ENCODE measurements at places on chromosomes 6 and 20.

DNA sequence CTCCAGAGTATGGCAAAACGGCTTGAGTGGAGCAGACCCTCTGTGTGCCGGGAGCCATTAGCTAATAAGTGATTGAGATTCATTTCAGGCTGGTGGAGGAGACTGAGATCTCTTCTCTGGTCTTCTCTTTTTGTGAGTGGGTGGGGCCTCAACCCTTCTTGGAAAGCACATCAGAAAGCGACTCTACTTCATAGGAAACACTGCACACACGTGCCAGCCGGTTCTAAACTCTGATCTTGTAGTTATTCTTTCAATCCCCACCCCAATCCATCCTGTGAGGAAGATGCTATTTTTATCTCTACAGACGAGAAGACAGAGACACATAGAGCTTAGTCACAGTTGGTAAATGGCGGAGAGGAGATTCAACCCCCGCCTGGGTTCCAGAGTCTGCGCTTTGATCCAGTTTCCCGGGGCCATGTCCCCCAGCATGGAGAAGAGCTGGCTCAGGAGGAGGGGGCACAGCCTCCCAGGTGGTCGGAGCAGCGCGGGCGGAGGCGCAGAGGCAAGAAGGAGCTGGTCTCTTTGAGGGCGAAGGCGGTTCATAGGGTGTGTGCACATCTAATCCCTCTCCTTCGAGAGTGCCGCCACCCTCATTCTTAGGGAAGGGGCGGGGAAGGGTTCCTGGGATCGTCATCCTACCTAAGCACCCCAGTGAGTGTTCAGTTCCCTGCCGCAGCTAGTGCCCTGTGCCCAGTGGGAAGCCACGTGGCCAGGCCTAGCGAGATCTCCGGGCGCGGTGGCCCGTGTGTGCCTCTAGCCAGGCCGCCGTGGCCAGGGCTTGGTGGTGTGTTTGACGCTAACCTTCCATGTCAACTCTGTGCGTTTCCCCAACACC lies 49.0 kb upstream of the TAGAP start:
- DNase-seq: no peak

GRCh38 chr6:42140756-42141602 lies 1.4 kb downstream of the C6orf132 start:
- no peak for DNase-seq

- no peak for DNase-seq
These were observed 116.4 kb upstream of the THBS2 start for GRCh38 chr6:169370054-169370453.

DNA sequence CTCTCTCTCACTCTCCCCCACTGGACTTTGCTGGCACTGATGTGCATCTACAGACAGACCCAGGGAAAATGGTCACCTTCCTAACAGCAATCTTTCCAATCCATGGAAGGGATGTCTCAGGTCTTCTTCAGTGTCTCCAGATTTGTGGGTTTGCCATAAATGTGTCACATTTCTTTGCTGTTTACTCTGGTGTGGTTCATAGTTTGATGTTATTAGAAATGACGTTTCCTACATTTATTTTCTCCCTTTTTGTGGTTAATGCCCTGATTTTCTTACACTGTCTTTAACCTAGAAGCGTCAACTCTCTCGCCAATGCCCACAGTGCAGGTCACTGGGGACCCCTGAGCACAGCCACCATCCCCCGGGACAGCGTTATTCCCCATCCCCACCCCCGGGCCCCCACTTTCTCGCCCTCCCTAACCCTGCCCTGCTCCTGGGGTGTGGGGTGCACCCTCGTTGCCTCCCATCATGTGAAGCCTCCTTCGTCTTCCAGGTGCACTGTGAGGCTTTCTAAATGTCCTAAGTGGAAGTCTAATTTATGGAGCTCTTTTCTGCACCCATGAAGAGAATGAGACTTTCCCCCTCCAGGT lies 86.5 kb downstream of the YTHDF1 start:
- no peak for DNase-seq

- no peak for DNase-seq
These were observed 545.6 kb downstream of the C6orf118 start for GRCh38 chr6:164763788-164764187.

DNA sequence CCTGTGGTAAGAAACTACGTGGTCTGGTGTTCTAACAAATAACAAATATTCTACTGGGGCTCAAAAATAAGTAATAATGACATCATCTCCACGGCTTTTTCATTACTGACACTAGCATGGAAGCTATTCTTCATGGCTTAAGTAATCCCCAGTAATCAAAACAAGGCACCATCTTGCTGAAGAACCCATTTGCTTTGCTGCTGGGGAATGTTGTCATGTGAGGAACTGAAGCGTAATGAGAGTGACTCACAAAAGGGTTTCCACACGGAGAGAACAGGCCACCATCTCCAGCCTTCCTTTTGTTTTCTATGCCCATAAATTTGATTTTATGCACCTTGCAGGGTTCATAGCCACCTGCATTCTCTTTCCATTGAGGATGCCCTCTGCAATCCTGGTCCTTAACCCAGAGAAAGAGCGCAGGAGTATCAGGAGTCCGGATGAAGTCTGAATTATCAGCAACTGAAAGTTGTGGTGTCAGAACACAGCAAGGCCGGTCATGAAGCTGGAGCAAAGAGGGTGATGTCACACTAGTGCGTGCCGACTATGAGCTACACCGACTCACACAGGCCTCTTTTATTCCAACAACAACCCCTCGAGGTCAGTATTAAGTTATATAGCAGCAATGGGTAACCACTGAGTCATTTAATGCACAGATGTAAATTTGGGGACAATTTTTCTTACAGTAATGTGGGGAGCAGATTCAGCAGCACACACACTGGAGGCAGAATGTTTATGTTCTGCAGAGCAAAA lies 173.7 kb upstream of the SSTR4 start:
- no peak for DNase-seq

DNA sequence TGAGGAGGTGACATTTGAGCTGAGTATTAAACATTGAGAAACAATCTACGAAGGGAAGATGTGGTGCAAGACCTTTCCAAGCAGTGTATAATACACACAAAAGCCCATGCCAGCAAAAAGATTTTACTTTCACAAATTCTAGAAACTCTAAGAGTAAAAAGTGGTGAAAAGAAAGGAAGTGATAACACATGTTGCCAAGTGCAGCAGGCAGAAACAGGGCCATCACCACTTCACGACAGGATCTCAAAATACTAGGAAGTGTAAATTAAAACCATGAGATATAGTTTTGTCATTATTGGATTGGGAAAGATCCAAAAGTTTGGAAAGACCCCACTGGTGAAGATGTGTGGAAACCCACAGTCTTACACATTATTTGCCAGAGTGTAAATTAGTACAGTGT lies 1.7 kb upstream of the ENTPD6 start:
- DNase-seq: no peak

GRCh38 chr6:109788687-109789086 lies 97.6 kb downstream of the FIG4 start:
- no peak for DNase-seq

- DNase-seq: peak; percentile 18
These were observed 49.1 kb downstream of the MAP3K7 start for GRCh38 chr6:90537723-90538258.

DNA sequence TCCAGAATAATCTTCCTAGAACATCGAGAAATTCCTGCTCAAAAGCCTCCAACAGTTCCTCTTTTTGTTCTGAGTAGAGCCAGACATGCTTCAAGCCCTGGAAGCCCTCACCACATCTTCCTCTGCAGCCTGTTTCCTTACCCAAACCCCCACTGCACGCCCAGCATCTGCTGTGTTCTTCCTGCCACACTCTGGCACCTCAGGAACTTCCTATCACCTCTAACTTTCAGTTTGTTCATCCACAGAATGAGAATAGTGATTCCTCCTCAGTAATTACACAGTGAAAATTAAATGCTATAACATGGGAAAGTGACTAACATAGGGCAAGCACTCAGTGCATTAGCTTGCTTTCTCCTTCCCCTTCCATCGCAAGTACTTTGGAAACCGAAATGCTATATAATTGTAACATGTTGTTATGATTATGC lies 26.3 kb downstream of the C6orf89 start:
- no peak for DNase-seq

DNA sequence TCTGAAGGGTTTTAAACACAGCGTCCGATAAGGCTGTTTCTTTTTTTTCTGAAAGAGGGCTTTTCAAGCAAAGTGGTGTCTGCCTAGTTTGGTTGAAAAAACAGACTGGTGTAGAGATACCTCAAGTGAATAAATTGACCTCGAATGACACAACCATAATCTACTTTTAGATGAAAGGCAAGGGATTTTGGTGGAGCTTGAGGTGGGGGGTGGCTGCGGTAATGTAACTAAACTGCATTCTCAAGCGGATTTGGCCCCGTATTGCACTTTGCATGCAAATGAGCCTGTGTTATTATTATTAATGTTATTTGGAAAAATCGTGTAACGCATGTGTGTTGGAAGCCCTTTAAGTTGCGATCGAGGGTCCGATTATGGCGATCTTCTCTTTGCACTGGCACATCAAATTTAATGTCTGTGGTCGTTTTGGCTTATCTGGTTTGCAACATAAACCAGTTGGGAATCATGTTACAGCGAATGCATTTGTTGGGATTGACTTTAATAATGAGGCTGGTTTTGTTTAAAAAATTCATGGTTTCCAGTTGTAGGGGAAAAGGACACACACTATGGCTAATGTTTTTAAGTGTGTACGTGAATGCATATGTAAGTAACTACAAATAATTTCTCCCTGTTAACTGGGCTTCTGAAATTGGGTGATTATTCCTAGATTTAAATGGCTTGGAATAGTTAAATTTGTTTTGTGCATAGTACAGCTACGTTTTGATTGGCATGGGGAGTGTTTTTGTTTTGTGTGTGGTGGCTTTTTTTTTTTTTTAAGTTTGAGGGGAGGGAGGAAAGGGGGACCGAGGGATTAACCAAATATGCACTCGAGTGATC lies 1.0 kb downstream of the JARID2 start:
- peak; percentile 52 for DNase-seq

Measured in hematopoietic multipotent progenitor cell treated with erythropoietin and hydrocortisone succinate and interleukin-3 and kit ligand, for 8 days (in vitro differentiated cells).